Thoracic aorta (tissue), 2 donors: ENCODE measurements at places on chromosomes 5 and 9. TPM values are rescaled to one million over a fixed set of nuclear protein-coding genes. Genes with fewer than 3 reads are reported as not detected.

DNA sequence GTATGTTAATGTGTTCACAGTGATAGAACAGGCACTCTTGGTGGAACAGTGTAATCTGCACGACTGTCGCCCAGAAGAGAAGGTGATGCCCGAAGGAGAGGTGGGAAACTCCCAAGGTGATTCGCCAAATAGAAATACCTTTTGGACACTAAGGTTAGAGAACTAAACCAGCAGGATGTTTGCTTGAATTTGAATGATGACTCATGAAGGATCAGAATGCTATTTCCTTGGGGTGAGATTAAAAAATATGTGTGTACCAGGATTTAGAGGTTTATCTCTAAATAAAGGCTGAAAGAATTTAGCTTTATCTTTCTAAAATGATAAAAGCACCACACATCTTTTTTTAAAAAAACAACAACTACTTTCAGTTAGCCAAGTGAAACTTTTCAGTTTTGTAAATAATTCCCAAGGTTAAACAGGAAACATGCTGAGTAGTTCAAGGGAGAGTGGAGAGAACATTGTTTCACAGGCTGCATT, 297.4 kb upstream of the TAS2R1 start:
- DNase-seq: no peak

GRCh38 chr5:17481378-17481777, 16.7 kb upstream of the TAF11L2 start:
- DNase-seq: no peak

GRCh38 chr5:157750320-157750719, 6.8 kb downstream of the LSM11 start:
- no peak for DNase-seq

GRCh38 chr5:178437386-178438075, 152.7 kb downstream of the COL23A1 start:
- no peak for DNase-seq

DNA sequence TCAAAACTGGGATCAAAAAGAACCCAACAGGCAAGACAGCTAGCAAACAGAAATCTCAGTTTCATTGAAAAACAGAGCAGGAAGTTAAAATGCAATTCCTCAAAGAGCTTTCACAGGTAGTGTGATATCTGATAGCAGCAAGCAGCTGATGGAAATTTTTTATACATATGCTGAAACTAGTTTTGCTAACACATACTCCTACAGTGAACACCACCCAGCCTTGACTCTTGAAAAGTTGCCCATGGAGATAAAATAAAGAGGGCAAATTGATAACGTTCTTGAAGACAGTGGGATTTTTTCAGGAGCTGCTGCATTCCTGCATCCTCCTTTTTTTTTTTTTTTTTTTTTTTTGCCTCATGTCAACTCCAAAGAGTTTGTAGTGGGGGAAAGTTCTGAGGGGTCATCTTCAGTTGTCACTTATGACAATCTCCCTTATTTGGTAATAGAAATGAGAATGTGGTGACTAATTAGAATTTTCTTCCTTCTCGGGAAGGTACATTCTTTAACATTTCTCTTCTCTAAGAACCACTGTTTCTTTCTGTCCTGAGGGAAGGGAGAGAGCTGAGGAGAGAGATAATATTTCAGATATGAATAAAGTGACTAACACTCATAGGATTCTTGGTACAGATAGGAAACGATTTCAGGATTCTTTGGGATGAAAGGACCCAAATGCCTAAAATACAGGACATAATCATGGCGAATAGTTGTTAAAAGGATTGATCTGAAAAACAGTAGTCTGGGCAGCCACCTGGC, 24.6 kb downstream of the SH3RF2 start:
- no peak for DNase-seq

GRCh38 chr5:1366514-1366913, 21.6 kb upstream of the CLPTM1L start:
- no peak for DNase-seq

GRCh38 chr5:170546282-170546681, 42.5 kb downstream of the KCNIP1 start:
- no peak for DNase-seq

DNA sequence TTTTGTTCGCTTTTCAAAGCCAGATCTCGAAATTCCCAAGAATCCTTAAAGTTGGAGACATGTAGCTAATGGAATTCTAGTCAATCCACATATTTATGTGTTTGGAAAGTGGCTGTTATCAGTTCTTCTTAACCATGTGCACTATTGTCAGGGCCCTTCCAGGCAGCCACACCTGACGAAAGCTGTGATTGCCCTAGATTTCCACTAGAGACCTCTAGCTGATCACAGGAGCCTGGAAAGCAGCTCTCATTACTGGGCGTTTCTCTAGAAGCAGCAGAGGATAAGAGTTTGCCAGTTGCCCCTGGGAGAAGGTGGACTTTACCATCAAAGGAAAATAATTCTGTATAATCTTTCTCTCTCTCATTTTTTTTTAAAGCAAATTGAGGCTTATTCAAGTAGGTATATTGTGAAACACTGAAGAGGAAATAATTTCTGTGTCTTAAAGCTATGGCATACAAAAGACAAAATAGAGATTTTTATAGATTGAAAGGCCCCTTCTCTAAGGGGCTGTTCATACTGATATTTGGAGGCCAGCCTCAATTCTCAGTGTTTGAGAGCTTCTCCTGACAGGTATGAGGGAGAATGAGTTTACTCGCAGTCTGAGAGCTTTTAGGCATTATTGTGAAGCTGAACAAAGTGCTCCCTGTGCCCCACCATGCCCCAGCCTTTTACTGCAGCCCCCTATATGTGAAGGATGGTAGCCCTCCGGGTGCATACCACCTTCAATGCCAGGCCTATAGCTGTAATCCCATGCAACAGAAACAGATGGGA, 405.4 kb upstream of the ACTBL2 start:
- no peak for DNase-seq

DNA sequence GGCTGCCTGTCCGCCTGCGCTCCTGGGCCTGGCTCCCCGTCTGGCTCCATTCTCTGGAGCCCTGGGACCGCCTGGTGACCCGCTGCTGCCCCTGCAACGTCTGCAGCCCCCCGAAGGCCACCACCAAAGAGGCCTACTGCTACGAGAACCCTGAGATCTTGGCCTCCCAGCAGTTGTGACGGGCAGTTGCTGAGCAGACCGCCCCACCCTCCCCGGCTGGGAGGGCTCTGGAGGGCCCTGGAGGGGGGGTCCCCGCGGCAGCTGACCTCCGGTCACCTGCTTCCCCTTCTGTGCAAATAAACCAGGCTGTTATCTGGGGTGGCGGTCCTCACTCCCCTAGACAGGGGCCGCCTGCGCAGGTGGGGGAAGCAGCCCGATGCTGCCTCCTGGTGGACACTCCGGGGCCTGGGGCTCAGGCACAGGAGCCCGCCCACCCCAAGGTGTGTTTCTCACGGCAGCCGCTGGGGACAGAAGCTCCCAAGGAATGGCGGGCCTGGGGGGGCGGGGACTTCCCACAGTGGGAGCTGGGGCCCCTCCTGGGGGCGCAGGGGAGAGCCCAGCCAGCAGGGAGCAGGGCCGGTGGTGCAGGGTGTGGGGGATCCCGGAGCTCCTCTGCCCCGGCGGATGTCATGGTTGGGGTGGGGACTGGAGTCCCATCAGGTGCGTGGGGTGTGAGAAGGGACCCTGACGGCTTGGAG, 4.7 kb upstream of the TUBB4B start:
- peak; percentile 45 for DNase-seq

- DNase-seq: no peak
These were observed 43.9 kb upstream of the SAP30L start for GRCh38 chr5:154401931-154402330.

- no peak for DNase-seq
These were observed 106.7 kb downstream of the PCSK5 start for GRCh38 chr9:75997206-75997605.

DNA sequence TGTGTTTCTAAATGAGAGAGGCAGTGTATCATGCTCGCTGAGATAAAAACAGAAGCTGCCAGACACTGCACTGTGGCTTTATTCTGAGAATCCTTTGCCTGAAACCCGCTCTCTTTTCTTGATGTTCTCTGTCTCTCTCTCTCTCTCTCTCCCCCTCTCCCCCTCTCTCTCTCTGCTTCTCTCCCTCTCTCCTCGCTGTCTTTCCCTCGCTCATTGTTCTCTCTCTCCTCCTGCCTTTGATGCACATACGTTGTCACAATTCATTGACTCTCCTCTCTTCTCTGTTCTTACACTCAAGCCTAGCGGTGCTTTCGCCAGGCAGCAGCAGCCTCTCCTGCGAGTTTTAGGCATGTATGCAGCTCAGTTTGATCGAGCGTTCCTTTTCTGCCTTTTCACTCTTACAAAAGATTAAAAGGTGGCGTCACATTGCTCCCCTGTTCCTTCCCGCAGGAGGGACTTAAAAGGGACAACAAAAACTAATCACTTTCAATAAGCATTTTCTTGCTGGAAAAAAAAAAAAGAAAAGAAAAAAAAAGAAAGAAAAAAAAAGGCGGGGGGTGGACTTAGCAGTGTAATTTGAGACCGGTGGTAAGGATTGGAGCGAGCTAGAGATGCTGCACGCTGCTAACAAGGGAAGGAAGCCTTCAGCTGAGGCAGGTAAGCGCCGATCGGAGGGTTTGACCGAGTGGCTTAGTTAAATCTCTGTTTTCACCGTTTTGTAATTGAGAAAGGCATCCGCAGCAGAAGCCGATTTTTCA, 717.9 kb upstream of the WWC1 start:
- no peak for DNase-seq

DNA sequence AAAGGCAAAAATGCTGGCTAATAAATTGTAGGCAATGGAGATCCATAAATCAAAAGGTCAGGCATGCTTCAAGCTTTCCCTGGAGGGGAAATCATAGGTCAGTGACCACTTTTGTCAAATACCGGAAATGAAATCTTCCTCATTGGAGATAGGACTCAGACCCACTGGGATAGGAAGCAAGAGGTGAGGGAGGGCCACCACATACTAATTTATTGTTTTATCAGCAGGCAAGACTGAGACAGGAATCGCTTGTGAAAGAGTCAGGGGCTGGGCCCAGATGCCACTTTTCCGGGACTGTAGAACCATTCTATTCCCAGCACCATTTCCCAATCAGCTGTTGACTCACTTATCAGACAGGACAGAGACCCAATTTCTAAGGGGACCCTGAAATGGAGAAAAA, 256.3 kb upstream of the TRIM32 start:
- no peak for DNase-seq

- no peak for DNase-seq
These were observed 129.7 kb downstream of the GOLPH3 start for GRCh38 chr5:32044434-32044833.

DNA sequence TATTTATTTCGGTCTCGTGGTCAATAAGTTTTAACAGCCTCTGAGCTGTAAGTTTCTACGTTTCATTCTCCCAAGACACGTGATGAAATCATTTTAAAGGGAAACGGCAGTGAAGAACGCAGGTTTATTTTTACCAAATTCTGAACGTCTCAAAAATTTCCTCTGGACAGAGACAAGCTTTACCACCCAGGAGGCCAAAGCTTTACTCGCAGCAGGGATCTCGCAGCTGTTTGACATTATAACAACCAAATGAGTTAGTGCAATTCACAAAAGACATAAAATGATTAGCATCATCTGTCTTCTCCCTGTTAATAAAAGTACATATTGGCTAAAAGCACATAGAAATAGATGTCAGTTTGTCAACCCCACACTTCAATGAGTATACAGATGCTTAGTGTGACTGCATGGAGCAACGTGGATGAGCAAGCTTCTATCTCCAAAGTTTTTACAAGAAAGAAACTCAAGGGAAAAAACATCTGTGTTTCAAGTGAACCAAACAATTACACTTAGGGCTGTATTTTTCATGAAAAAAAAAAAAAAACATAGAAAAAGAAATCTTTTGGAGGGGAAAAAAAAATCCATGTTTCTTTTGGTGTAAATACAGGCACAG, 2.5 kb downstream of the SEMA5A start:
- no peak for DNase-seq

DNA sequence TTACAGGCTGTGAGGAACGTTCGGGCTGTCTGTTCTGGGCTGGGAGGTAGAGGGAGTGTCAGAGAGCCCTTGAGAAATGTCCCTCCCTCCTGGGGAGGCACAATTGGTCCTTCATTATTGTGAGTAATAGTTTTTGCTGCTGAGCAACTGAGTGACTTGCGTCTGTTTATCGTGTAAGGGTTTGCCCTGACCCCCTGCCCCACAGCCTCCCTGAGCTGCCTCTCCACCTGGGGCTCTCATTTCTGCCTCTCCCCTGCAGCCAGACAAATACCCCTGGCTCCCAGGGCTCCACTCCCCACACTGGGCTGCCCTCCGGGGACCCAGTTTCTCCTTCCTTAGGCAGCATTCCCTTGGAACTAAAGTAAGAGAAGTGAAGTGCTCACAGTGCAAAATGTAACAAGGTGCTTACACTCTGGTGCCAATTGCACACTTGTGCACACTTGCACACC, 174.9 kb upstream of the MVB12B start:
- DNase-seq: no peak

- no peak for DNase-seq
These were observed at the start of gene ENTPD2 for GRCh38 chr9:137053944-137054931. Gene ENTPD2 (minus strand): TSS chr9:137054061. CDS start chr9:137053997, 64 bp downstream.

DNA sequence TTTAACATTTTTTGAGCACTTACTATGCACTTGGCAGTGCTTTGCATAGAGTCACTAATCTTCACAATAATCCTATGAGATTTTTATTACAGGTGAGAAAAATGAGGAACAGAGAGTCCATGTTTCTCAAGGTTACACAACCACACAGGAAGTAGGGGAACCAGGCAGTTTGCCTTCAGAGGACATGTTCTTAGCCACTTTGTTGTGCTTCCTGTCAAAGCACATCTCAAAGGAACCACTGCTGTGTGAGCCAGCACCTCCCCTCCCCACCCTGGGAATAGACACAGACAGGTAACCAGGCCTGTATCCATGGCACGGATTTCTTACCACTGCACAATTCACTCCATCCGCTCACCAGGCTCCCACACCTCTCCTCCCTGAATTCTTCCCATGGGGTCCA, 6.3 kb upstream of the DNAJB5 start:
- no peak for DNase-seq

GRCh38 chr5:135609981-135610380, 31.2 kb upstream of the CXCL14 start:
- no peak for DNase-seq

DNA sequence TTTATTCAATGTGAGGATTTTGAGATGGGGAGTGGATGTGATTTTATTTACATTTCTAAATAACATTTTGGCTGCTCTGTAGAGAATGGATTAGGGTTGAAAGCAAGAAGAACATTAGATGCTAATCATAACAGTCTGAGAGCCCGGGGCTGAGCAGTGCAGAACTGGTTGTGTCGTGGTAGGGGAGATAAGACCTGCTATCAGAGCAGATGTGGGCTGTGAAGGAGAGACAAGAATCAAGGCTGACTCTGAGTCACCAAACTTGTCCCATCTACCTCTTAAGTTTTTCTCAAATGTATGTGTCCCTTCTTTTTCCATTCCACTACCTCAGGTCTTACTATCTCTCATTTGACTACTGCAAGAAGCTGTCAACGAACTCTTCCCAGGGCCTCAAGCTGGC, 35.4 kb upstream of the SLC28A3 start:
- DNase-seq: no peak

The TMEM174 gene
- total RNA-seq: not detected

The NR5A1 gene
- total RNA-seq: not detected

The PAEP gene
- not detected for total RNA-seq

The TEK gene
- 8.4 TPM for total RNA-seq

The SNCAIP gene
- 4.5 TPM for total RNA-seq

The SPINK5 gene
- not detected for total RNA-seq

The LTC4S gene
- total RNA-seq: 6.6 TPM

The IFNK gene
- not detected for total RNA-seq

The RANBP17 gene
- total RNA-seq: 31.1 TPM

The PCDHAC2 gene
- total RNA-seq: 0.71 TPM
